ENCODE measurements at places on chromosomes 13 and 19.

DNA sequence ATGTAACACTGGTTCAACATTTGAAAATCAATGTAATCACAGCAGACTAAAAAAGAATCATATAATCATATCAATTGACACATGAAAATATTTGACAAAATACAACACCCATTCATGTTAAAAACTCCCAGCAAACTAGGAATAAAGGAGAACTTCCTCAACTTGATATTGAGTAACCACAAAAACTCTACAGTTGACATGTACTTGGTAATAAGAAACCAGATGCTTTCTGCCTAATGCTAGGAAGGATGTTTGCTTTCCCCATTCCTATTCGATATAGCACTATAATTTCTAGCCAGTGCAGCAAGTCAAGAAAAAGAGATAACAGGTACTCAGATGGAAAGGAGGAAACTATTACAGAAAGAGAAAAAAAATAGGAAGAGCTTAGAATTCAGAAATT lies 26.9 kb downstream of the UFM1 start:
- no peak for DNase-seq

GRCh38 chr13:34721631-34722595 lies 220.2 kb upstream of the NBEA start:
- DNase-seq = no peak

- DNase-seq = no peak
These were observed 15.9 kb downstream of the ZNF83 start for GRCh38 chr19:52622261-52622660.

DNA sequence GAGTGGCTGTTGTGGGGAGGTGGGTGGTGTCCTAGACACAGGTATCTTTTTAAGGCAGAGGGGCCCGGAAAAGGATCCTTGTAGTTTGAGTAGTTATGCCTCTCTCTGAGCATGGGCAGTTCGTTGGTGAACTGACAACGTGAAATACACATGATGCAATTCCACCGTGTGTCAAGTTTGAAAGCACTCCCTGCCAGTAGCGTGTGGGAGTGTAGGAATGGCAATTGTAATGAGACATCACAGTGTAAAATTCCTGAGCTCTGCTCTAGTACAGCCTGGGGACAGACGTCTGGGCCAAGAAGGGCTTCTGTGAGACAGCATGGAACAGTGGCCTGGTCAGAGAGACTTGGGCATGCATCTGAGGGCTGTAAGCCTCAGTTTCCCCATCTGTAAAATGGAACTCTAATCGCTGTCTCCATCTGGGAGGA lies 10.4 kb upstream of the ASF1B start:
- DNase-seq = no peak

GRCh38 chr19:5545984-5546383 lies 21.8 kb downstream of the TINCR start:
- DNase-seq = no peak

GRCh38 chr19:54432144-54432738 lies 16.8 kb upstream of the LENG8 start:
- DNase-seq = no peak

- DNase-seq = no peak
These were observed 153.7 kb downstream of the KLF5 start for GRCh38 chr13:73212482-73212881.

- DNase-seq = no peak
These were observed 88.5 kb downstream of the LRCH1 start for GRCh38 chr13:46641274-46642081.

DNA sequence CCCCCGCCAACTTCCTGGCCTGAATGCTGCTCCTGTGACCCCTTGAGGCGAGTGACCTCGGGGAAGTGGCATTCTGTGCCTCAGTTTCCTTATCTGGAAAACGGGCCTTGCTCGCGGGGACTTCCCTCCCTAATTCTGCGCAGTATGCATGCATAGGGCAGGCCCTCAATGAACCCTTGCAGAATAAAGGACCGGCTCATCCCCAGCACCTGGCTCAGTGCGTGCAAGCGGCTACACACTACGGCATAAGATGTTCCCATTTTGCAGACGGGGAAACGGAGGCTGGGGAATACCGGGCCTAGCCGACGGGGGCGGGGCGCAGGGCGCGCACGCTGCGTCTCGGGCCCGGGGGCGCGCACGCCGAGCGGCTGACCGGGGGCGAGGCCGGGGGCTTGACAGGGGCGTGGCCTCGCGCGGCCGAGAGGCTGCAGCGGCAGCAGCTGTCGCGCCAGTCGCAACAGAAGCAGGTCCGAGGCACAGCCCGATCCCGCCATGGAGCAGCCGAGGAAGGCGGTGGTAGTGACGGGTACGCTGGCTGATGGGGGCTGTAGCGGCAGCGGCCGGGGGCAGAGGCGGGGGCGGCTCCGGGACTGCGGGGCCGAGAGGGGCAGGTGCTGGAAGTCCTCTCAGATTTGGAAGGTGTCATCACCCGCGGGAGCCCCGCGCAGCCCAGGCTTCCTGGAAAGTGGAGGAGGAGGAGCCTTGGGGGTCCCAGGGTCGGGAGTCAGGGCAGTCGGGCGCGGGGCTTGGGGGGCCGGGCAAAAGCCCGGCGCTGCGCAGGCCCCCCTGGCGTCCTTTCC lies at the start of gene PGPEP1:
Gene PGPEP1 (plus strand): TSS at position 409 of the 800 bp plus-strand sequence. CDS start 84 bp downstream, at position 493.
- peak; percentile 28 for DNase-seq

GRCh38 chr13:102555914-102556553 lies 40.8 kb upstream of the TPP2 start:
- no peak for DNase-seq

GRCh38 chr13:27978301-27978968 lies 9.3 kb upstream of the CDX2 start:
- DNase-seq = no peak

- no peak for DNase-seq
These were observed 45.5 kb upstream of the SLC7A9 start for GRCh38 chr19:32914879-32915660.

DNA sequence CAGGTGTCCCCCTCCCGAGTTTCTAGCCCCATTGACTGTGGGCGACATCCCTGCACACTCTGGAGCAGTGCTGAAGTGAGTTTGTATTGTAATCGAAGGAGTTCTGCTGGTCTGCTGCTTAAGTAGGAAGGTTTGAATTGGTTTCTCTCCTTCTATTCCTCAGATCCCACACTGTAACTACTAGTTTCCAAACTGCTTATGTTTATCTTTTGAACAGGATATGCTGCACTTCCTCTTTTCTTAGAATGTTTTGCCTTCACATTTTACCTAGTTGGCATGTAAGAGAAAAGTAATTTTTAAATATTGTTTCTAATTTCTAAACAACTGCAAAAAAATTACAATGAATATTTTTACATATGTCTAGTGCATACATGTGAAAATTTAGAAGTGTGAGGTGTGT lies 511.8 kb downstream of the KLF12 start:
- no peak for DNase-seq

Measured in activated naive CD4-positive, alpha-beta T cell (primary cell).